RCC 7860 (cell line): ENCODE measurements at places on chromosomes 1 and 21.
A peak's percentile ranks its signal among the peaks of the same experiment; 100 is the strongest.

DNA sequence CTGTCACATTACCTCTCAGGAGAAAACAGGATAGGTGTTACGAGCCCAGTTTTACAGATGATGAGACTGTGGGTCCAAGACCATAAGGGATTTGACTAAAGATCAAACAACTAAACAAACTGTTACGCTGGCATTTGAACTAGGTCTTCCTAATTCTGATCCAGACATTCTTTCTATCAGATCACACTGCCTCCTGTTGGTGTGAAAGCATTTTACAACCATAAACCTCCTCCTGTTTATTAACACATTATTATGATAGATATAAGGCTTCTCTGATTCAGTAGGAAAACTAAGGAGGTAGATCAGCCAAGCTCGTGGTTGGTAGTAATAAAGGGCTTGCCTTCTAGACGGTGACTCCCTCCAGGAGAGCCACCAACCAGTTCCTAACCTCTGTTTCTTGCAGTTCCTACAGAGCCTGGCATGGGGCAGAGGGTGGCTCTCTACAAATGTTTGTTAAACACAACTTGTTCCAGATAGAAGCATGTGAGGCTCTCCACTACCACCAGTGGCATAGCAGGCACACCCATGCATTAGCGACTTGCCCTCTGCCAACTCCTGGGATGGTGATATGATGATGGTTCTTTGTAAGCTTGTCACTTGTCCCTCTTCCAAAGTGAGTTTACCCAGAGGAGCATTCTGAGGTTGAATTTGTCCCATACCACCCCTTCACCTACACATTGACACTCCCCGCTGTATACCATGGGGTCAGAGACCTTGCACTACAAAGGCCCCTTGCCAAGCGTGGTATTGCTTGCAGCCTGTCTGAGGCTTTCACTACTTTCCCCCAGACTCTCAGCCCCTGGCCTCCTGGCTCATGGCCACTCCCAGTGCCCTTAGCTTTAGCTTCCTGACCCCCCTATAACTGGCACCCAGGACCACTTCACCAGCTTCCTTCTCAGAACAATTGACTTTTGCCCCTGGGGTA lies 96.4 kb upstream of the HOOK1 start:
- DNase-seq = no peak

DNA sequence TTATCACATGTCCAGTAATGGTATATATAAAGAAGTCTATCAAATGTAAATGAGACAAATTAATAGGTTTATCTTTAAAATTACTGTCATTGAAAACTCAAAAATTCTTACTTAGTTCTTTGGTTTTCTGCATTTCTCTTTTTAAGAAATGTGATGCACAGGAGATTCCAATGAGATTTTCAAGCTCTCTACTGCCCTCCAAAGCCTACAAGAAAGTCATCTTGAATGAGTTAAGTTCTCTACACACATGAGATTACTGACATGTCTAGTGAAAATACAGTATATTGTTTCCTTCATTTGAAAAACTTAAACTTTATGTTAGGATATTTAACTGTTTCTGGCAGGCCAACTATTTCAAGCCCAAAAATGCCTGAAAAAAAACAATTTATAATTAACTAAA lies 68.8 kb downstream of the ITGB3BP start:
- DNase-seq = no peak

DNA sequence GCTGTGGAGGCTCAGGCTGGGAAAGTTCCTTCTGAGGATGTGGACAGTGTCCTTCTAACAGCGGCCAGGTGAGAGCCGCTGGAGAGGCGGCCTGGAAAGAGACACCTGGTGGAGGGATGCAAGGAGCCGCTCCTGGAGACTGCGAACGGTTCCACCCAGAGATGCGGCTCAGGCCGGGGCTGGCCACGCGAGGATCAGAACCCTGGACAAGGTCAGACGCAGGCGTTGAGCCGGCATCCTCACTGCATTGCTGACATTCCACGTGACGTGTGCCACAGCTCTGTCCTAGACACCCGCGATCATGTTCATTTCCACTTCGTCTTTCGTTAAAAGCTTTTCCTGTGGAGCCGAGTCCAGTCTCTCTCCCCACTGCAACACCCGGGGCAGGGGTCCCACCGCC lies 28.8 kb downstream of the CFAP74 start:
- DNase-seq = no peak

- DNase-seq = no peak
Observed at GRCh38 chr21:33974513-33975468, 59.2 kb upstream of the ATP5PO start.

- DNase-seq = no peak
Observed at GRCh38 chr1:66443793-66444192, 90.2 kb upstream of the SGIP1 start.

- DNase-seq = no peak
Observed at GRCh38 chr1:198639671-198640143, 867 bp downstream of the PTPRC start.

GRCh38 chr1:192376374-192376773 lies 59.6 kb downstream of the RGS21 start:
- no peak for DNase-seq

DNA sequence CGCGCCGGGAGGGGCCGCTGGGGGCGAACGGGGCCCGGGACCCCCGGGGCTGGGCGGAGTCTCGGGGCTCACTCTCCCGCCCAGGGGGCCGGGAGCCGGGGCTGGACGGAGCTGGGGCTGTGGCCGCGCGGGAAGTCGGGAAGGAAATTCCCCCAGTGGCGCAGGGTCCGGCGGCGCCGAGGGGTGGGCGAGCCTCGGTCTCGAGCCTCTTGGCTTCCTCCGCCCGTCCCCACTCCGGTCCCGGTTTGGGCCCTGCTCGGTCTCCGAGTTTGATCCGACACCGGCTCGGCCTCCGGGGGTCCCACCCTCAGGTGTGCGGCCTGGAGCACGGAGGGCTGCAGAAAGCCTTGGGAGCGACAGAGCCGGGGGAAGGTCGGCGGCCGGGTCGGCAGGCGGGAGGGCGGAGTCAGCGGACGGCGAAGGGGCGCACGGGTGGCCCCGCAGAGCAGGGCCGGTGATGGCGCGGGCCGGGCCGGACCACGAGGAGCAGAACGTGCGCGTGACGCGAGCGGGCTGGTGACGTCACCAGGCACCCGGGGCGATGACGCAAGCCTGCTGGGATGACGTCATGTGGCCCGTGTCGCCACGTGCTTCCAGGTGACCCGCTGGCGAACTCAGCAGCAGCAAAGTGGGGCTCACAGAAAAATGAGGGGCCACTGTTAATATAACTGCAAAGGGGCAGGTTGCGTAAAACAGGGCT lies 610 bp upstream of the HES4 start:
- DNase-seq = peak; percentile 81

GRCh38 chr1:94716965-94717364 lies 103.2 kb upstream of the SLC44A3 start:
- DNase-seq = no peak

GRCh38 chr1:63487336-63488065 lies 35.5 kb downstream of the ITGB3BP start:
- no peak for DNase-seq

GRCh38 chr1:3049164-3049563 lies 19.8 kb upstream of the PRDM16 start:
- no peak for DNase-seq

DNA sequence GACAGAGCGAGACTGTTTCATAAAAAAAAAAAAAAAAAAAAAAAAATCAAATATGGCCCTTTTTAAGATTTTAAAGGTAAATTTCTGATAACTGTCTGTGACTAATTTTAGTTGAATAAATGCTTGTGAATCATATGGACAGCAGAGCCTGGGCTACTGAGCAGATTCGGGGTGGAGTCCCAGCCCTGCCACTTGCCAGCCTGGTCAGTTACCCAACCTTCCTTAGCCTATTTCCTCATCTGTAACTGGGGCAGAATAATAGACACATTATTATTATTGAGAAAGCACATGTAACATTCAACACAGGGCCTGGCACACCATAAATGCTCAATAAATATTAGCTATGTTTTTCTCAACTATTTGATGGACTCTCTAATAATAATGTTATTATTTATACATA lies 11.2 kb upstream of the H3-3A start:
- DNase-seq = no peak

DNA sequence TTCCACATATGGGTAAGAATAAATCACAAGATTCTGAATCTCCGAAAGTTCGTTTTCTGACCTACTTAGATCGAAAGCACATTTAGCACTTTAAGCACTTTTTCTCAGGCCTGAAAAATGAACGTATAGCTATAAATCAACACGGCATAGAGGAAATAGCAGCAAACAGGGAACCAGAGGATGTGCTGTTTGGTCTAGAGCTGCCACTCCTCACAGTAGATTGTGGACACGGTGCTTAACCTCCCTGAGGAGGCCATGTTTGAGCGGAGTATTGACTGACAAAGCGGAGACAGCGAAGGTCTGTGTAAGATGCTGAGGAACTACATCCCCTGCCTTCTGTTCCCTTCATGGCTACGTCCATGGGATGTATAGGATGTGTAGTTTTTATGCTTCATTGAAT lies 452.8 kb upstream of the NCAM2 start:
- no peak for DNase-seq

GRCh38 chr21:32977216-32977615 lies 48.5 kb upstream of the OLIG2 start:
- no peak for DNase-seq

- DNase-seq = no peak
Observed at GRCh38 chr1:36530261-36530660, 47.5 kb upstream of the CSF3R start.

GRCh38 chr1:169943963-169944526 lies 50.3 kb upstream of the SCYL3 start:
- no peak for DNase-seq

- no peak for DNase-seq
Observed at GRCh38 chr1:156372265-156372586, 3.2 kb downstream of the RHBG start.

DNA sequence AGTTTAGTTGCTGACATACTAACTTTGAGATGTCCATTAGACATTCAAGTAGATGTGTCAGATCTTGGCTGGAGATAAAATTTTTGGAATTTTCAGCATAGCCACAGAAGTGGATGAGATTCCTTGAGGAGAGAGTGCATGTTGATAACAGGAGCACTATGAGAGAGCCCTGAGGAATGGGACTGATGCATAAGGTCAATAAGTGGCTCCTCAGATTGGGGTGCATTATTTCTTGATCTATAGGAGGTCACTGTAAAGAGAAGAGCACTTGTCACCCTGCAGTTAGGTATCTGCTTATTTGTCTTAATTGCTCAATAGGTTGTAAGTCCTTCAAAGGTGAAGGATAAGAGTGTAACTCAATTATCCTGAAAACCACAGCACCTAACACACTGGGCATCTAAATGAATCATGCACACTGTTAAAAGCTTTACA lies 52.0 kb upstream of the TACSTD2 start:
- DNase-seq = peak; percentile 53

- no peak for DNase-seq
Observed at GRCh38 chr1:28147264-28148094, 29.0 kb downstream of the PTAFR start.

DNA sequence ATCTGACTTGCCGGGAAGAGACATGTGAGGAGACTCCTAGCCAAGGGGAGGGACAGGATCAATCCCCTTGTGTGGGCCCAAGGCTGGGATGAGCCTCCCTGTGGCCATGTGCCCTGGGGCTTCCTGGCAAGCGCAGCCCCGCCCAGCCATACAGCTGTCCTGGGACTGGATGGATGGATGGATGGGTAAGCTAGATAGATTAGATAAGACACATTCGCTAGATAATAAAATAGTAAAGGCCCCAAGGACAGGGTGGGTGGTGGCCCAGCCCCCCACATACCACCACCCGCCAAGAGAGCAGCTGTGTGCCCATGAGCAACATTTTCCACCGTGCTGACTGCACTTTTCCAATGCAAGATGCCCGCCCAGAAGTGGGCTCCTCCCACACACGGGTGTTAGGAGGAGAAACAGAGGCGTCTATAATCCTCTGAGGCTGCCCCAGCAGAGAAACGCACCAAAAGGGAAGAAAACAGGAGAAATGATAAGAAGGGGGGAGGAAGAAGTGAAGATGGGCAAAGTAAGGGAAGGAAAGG lies 25.1 kb downstream of the ZBTB17 start:
- DNase-seq = no peak

- DNase-seq = no peak
Observed at GRCh38 chr1:150981177-150981804, 801 bp upstream of the ANXA9 start.

GRCh38 chr1:191831572-191831971 lies 326.7 kb upstream of the RGS18 start:
- DNase-seq = no peak

GRCh38 chr21:46057111-46057709 lies 40.7 kb upstream of the COL6A2 start:
- no peak for DNase-seq

- DNase-seq = peak; percentile 70
Observed at GRCh38 chr21:46634966-46635323, 529 bp upstream of the PRMT2 start.

DNA sequence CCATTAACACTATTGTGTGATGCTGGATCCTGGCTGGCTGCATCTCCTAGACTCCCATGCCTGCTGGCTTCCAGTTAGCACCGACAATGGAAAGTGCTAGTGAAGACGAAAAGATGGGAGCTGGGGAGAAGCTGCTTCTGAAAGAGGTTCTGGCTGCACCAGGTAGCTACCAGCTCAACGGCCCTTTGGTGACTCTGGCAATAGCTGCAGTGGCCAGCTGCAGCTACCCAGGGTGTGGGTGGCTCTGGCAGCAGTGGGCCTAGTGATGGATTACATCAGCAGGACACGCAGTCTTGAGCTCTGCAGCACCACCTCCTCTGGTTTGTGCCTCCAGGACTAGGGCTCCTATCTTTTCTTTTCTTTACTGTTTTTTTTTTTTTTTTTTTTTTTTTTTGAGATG lies 662.6 kb downstream of the MATN1 start:
- DNase-seq = no peak

DNA sequence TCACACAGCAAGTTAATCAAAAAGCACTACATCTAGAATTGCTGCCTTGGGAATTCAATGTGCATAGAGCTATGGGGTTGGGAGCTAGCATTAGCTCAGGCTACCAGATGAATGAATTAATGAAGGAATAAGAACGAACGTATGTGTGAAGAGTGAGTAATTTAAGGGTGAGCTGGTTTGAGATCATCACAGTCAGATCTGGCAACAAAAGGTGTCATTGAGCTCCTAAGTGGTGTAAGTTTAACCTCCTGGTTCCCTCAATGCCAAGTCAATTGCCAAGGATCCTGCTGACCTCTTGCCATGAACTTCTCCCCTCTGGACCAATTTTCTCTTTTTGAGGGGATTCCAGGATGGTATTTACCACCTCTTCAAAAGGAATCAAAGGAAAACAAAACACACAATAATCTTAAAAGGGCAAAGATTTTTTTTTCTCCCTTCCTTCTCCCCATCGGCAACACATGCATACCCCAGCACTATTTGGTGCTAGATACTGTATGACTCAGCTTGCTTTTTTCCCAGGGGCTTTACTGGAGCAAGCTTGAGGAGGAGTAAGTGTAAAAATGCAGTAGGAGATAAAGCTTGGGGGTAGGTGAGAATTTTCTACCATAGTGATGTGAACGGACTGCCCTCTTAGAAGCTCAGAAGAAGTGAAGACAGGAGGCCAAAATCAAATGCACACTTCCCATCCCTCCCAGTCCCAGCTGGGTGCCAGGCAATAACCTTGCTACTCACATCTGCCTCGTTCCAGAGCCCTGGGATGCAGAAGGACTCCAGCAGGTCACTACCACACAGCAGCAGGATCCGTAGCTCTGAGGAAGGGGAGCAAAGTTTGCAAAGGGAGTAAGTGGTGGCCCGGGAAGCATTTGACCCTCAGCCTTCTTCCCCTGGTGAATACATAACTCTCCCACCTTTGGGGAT lies 92.0 kb downstream of the LAMC2 start:
- DNase-seq = no peak
